Stomach (tissue), 19 donors: ENCODE measurements at places on chromosomes 2 and 18. TPM values are rescaled to one million over a fixed set of nuclear protein-coding genes. Genes with fewer than 3 reads are reported as not detected.
A peak's percentile ranks its signal among the peaks of the same experiment; 100 is the strongest.

XRCC5 gene
- 84.6 TPM for total RNA-seq

LOXL3 gene
- 1.2 TPM for total RNA-seq

SCN7A gene
- total RNA-seq: 148 TPM

CELF4 gene
- not detected for total RNA-seq

SPC25 gene
- total RNA-seq: not detected

SLC20A1 gene
- 54.7 TPM for total RNA-seq

METTL21A gene
- 42.9 TPM for total RNA-seq

SCN2A gene
- total RNA-seq: 1.3 TPM

AUP1 gene
- 205 TPM for total RNA-seq

IL18R1 gene
- total RNA-seq: 10.1 TPM

XIRP2 gene
- 0.18 TPM for total RNA-seq

FBLN7 gene
- total RNA-seq: 5.1 TPM

REG1B gene
- not detected for total RNA-seq

- DNase-seq: peak; percentile 27
Observed at GRCh38 chr2:110678457-110679336, 834 bp upstream of the BUB1 start.

GRCh38 chr18:9466846-9467245, 8.5 kb upstream of the RALBP1 start:
- no peak for DNase-seq

- DNase-seq: no peak
Observed at GRCh38 chr2:196276421-196276820, 105.0 kb upstream of the STK17B start.

DNA sequence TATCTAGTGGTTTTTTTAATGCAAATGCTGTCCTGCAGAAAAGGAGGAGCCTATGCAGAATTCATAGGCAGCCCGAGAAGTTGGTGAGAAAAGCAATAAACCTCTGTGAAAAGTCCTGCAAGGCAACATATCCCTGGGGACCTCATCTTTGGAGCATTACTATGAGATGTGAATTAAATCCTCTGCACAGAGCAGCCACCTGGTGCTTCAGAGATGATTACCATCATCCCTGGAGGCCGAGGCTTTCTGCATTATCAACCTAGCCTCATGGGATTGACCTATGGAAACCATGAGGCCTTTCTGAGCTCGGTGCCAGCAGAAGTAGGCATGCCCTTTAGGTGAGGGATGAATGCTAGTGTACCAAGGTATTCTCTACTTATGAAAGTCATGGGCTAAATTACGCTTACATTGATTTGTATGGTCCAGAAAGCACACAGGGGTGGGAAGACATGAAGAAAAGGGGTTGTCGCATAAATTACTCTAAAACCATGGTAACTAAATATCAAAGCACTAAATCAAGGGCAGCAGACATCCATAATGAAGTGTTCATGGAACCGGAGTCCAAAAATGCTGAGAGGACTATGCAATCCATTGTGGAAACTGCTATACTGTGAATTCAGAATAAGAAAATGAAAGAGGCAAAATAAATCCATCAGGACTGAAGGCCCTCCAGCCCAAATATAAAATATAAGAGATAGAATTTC, 623.5 kb upstream of the DDX18 start:
- no peak for DNase-seq

- DNase-seq: no peak
Observed at GRCh38 chr2:48310581-48310980, 219.4 kb upstream of the STON1 start.

GRCh38 chr18:10477121-10477862, 22.9 kb downstream of the APCDD1 start:
- DNase-seq: no peak

DNA sequence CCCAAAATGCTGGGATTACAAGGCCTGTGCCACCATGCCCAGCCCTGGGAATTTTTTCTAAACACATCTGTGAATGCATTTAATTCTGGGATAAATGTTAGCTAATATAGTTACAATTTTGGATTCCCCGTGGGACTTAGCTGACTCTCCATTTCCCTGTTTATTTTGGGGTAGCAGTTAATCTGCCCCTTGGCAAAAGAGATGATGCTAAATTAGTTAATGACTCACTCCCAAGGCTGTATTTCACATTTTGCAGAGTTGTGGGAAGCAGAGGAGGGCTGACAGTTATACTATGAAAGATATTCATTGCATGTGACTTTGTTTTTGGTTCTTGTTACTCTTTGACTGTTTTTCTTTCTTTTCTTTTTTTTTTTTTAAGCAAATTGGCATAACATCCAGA, 3.2 kb downstream of the MTHFD2 start:
- DNase-seq: no peak

- peak; percentile 78 for DNase-seq
Observed at GRCh38 chr2:58448065-58448507, 207.0 kb upstream of the FANCL start.

DNA sequence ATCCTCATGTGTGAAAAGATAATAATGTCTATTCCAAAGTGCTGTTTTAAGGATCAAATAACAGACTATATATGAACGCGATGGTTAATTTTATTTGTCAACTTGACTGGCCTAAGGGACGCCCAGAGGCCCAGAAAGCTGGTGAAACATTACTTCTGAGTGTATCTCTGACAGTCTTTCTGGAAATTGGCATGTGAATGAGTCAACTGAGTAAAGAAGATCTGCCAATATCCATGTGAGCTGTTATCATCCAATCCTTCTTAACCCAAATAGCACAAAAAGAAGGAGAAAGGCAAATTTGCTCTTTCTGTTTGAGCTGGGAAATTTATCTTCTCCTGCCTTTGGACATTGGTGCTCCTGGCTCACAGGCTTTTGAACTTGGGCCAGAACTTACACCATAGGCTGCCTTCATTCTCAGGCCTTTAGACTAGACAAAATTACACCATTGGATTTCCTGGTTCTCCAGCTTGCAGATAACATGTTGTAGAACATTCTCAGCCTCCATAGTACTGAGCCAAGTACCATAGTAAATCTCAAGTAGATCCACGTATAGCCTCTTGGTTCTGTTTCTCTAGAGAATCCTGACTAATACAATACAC, 114.7 kb upstream of the DOCK10 start:
- DNase-seq: no peak

DNA sequence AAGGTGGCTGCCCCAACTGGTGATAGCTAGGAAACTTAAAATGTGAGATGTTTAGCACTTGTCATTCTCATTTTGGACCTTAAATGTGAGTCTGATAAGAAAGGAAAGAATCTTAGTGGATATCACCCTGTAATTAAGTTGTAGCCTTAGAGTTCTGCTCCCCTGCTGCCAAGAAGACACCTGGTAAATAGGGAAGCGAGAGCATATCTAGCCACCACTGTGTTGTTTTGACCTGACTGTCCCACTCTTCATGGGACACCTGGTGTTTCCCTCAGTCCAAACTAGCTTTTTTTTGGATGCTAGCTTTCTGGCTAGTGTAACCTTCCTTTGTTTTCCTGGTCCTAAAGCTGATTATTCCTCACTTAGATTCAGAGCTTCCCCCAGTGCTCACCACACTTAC, 357.6 kb downstream of the RAD51AP2 start:
- DNase-seq: no peak

- no peak for DNase-seq
Observed at GRCh38 chr18:60889442-60889841, 443.8 kb upstream of the CDH20 start.

- DNase-seq: no peak
Observed at GRCh38 chr2:204434660-204435462, 110.4 kb upstream of the PARD3B start.

DNA sequence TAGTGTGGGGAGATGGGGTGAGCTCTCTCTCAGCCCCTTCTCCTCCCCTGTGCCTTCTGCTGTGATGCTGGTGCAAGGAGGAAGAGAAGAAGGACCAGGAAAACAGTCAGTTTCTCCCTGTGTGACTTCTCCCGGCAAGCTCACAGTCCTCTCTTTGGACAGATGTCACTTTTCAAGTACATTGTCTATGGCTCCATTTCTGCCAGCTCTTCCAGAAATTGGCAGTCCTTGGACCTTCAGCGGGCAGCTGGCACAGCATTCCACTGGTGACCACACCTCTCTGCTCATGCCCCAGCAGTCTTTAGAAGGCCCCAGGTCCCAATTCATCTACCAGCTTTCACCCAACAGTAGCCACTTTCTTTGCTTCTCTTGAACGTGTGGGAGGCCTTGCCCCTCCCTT, 63.9 kb downstream of the AOX1 start:
- DNase-seq: no peak

DNA sequence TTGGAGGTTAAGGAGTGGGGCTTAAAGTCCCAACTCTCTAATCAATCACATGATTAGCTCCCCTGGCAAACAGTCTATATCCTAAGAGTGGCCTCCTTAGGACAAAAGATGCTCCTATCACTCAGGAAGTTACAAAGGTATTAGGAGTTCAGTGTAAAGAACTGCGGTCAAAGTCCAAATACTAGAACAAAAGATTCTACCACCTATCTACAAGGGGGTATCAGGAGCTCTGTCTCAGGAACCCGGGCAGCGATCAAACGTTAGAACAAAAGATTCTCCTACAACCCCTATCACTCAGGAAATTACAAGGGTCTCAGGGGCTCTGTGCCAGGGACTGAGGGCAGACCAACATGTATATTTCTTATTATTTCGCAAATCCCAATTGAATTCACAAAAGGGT, 58.0 kb downstream of the DTNB start:
- no peak for DNase-seq

- DNase-seq: no peak
Observed at GRCh38 chr2:151357359-151357758, at the start of gene TNFAIP6. Gene TNFAIP6 (plus strand): TSS chr2:151357592. CDS start chr2:151357667, 75 bp downstream.

GRCh38 chr2:233766416-233766815, 6.3 kb downstream of the UGT1A1 start:
- no peak for DNase-seq

- DNase-seq: no peak
Observed at GRCh38 chr2:241775223-241776177, 1.1 kb upstream of the GAL3ST2 start.

- DNase-seq: peak; percentile 47
Observed at GRCh38 chr2:124269348-124269747, 244.3 kb downstream of the CNTNAP5 start.

DNA sequence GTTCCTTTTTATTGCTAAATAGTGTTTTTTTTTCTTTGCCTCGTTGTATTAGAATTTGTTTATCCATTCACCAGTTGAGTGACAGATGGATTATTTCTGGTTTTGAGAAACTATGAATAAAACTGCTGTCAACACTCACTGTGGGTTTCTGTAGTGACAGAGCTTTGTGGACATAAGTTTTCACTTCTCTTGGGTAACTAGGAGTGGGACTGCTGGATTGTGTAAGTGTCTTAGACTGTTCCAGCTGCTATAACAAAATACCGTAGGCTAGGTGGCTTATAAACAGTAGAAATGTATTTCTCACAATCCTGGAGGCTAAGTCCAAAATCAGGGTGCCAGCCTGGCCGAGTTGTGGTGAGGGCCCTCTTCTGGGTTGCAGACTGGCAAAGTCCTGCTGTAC, 71.9 kb downstream of the TNFRSF11A start:
- DNase-seq: no peak

DNA sequence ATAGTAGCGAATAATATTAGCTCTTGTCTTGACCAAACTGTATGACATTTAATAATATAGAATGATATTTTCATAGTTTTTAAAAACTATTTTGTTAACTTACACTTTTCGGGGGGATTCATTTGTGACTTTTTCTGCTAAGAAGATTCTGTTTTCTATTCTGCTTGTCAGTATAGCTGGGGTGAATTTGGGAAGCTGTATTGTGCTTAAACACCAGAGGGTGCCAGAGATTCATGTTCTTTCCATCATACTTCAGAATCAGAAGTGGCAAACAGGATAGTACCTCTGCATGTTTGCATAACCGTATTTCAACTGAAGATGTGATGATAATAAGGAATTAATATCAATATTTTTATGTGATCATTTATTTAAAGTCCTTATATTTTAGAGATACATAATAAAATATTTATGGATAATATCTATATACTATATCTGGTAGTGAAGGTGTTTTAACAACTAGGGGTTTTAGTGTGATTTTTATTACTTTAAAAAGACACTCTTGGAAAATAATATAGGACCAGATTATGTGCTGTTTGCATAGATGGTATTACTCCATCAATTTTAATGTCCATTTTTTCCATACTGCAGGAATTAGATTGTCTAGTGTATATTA, 81.0 kb downstream of the TAF4B start:
- peak; percentile 79 for DNase-seq

- peak; percentile 16 for DNase-seq
Observed at GRCh38 chr2:205175831-205176230, 506.5 kb upstream of the NRP2 start.

GRCh38 chr2:148013876-148014275, 6.7 kb downstream of the ORC4 start:
- DNase-seq: no peak

DNA sequence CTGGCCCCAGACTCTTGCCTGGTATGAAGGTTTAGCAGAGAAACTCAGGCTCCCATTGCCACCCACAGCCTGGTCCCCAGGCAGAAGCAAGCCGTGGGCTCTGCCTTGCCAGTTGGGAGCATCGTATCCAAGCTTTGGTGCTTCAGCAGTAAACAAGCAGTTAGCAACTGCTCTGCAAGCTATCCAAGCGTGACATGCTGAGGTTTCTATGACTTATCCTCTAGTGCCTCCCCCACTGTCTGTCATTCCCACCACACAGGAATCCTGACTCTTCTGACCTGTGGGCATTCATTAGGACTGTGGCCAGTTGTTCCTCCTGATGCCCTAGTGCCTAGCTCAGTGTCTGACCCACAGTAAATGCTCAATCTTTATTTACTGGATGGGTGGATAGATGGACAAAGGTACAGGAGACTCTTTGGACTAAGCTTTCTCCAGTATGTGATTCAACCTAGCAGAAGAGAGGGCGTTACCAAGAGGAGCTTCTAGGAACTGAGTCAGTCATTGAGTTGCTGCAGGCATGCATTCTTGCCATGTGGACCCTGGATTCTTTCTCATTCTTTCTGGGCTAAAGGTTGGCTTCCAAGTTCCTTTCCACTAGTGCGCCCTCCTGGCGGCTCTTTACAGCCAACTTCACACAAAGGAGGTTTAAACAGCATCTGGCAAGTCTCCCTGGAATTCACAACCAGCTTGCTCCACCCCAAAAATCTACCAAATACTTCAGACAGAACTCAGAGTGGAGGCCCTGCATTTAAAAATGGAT, 40.6 kb upstream of the MRPL19 start:
- no peak for DNase-seq

GRCh38 chr2:186641807-186642321, 52.0 kb upstream of the FAM171B start:
- DNase-seq: peak; percentile 88

DNA sequence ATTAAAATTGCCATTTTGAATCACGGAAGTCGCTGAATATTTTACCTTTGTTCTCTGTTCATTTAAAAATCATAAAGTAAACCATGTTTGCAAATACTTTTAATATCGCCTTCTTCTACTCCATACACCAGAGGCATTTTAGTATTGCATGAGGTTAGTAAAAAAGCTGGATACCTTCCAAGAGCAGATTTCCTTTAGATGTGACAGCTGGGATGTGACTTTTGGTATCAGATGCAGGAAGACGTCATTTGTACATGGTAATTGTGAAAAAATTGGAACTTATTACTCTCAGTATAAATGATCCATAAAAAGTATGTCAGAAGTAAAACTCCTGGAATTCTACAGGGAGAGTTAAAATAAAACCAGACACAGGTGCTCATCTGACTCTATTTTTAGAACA, 89.5 kb downstream of the SLC4A10 start:
- DNase-seq: no peak
